C1 segment of cervical spinal cord (tissue), 14 donors: ENCODE measurements at places on chromosomes 16 and 17.
A peak's percentile ranks its signal among the peaks of the same experiment; 100 is the strongest.

- DNase-seq: no peak
These were observed 15.7 kb downstream of the CARHSP1 start for GRCh38 chr16:8853150-8853549.

DNA sequence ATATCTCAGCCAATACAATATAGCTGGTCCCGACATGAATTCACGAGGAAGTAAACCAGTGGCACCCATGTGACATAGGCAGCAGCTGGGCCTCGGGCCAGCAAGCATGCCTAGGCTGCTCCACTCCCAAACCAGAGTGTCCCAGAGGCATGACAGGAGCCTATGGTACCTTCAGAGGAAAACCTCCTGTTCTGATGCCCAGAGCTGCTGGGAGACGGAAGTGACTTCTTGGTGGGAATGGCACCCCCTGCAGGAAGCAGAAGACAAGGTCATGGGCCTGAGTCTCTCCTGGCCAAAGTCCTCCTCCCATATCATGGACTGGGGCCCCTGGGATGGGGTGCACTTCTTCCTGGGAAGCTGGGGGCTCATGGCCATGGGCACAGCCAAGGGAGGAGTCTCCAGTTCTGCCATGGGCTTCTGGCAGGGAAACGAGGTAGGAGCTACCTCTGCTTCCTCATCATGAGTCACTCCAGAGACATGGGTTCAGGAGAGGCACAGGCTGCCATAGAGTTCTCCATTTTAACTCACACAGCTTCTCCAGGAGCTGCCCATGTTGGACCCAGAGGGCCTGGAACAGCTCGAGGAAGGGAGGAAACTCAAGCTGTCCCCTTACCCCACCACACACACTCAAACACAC lies 13.4 kb downstream of the FBF1 start:
- DNase-seq: no peak

DNA sequence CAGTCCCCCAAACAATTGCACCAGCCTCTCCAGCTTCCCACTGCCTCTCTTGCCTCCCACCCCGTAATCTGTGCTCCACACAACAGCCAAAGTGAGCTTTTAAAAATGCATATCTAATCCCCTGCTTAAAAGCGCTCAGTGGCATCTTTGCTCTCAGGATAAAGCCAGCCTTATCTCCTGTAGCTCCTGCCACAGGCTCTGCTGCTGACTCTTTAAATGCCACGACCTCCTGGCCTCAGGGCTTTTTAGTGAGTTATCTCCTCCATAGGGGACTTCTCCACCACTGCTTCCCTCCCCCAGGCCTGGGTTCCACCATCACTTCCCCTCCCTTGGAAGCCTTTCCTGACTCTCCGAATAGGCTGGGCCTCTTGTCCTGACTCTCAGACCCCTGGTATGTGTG lies 98.6 kb downstream of the GNAO1 start:
- DNase-seq: no peak

GRCh38 chr16:88510091-88510994 lies 57.3 kb downstream of the ZFPM1 start:
- DNase-seq: no peak

DNA sequence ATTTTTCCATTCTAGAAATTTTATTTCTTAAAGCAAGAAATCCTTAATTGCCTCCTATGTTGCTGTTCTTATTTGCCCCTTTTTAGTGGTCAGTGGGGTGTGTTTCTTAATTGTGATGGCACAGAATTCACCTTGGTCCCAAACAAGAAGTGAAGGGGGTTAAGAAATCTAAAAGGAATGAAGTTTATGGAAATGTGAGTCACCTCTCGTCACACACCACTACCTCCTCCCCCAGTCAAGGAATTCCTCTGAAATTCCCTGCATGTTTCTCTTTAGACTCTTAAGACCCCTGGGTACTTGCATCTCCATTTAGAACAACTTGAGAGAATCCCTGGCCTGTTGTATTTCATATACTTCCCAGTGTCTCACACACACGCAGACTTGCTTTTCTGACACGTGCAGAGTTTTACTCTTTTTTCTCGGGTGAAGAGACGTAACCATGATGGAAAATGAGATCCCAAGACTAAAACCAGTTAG lies 247.4 kb downstream of the PRKCA start:
- DNase-seq: no peak

DNA sequence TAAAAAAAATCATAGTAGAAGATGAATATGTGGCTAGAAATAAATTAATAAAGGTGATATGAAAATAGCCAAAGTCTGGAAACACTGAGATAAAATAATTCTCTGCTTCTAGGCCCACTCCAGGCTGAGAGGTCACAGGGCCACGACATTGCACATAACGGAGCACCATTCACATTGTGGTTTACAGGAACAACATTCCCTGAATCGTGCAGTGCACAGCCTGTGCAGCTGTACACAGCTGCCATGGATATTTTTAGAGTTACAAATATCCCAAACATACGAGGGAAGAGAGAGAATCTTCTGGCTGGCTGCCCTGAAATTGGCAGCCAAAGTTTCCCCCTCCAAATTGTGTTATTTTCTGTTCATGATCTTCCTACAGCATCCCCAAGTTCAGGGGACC lies 68.8 kb downstream of the GSG1L start:
- no peak for DNase-seq

DNA sequence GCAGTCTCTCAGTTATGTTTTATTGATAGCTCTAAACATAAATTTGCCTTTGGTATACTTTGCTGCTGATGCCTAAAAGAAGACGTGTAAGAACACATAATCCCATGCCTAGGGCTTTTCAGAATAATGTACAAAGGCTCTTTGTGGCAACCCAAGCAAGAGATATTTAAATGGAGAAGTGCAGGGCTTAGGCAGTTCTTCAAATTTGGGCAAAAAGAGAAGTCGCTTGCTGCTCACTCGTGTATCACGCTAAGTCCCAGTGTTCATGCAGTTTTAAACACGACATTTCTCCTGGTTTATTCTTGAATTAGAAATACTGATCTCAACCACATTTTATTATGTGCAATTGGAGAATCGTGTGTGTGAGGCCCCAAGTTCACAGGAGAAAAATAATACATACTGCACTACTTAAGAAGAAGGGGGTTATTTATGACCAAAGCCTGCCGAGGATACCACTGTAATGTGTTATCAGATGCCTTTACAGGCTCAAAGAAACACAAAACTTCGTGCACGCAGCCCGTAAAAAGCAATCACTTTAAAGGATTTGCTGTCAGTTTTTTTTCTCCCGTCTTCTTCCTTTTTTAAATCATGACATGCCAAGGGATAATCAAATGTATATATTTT lies 22.5 kb upstream of the IRX6 start:
- no peak for DNase-seq

DNA sequence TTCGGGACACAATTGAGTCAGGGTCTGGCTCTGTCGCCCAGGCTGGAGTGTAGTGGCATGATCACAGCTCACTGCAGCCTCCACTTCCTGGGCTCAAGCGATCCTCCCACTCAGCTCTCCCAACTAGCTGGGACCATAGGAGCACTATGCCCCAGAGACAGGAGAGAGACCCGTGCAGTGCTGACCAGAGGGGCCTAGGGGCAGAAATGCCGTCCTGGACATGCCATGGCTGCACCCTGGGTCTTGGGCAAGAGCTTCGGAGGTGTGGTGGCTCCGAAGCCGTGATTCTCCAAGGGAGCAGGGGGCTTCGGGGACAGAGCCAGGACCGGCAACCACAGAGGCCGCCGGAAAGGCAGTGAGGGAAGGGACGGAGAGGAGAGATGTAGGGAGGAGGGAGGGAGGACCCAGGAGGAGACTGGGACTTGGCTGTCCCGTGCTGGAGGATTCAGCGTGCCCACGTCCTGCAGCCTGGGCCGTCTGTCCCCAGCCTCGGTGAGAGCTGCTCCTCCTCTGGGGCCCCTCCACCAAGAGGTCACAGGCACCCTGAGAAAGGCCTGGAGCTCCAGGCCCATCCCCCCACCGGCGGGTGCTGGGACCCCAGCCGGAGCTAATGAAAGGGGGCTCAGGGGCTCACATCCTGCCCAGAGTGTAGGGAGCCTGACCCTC lies 21.9 kb downstream of the TPSD1 start:
- DNase-seq: no peak

- no peak for DNase-seq
These were observed 583 bp upstream of the COX6A2 start for GRCh38 chr16:31428638-31429247.

GRCh38 chr17:34712481-34713195 lies 133.3 kb downstream of the TMEM132E start:
- DNase-seq: no peak

- DNase-seq: no peak
These were observed 74.8 kb downstream of the USP31 start for GRCh38 chr16:23074423-23074822.

DNA sequence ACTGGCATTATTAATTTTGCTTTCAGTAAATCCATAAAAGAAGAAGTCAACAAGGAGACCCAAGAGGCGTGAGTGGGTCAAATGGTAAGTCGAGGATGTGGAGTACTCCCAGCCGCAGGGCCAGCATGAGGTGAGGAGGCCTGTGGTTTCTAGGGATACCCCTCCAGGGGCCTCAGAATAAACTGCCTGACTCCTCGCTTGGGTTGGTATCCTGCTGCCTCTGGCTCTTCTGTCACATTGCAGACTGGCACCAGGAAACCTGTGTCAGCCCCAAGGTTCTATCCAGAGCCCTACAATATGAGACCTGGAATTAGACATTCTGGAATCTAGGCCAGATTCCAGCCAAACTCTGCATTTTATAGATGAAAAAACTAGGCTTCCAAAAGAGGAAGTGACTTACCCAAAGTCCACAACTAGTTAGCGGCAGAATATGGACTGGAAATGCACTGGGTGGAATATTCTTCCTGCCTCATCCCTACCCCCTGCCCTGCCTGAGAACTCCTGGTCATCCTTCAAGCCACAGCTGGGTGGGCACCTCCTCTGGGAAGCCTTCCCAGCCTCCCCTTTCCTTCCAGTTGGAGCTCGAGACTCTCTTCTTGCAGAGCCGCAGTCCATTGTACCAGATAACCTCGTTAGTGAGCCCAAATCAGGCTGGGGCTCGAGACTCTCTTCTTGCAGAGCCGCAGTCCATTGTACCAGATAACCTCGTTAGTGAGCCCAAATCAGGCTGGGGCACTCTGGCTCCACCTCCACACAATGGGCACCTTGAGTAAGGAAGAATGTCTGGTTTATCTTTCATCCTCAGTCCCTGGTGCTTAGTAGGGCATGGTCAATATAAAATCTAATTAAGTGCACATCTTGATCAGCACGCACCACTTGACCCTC lies 22.6 kb downstream of the C17orf67 start:
- DNase-seq: no peak

DNA sequence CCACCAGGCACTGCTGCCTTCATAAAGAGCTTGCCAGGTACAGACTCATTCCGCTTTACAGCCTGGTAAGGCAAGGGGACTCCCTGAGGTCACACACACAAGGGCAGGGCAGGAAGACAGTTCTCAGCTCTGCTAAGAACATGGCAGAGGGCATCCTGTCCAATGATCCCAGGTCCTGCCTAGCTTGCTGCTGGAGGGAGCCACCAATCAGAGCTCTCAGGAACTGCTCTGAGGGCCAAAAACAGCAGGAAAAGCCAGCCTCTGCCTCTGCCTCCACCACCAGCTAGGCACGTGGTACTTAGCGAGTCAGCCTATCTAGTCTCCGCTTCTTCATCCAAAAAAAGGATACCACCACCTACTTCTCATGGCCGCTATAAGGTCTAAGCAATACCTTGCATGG lies 66.1 kb downstream of the GTF3C1 start:
- no peak for DNase-seq

GRCh38 chr16:57694725-57695679 lies at the start of gene DRC7:
Gene DRC7 (plus strand): TSS chr16:57694806. CDS start chr16:57697950, 3,144 bp downstream.
- DNase-seq: no peak

- DNase-seq: no peak
These were observed 57.9 kb downstream of the HYDIN start for GRCh38 chr16:71172481-71173207.

- no peak for DNase-seq
These were observed 45.6 kb downstream of the NACA2 start for GRCh38 chr17:61545335-61545938.

- DNase-seq: peak; percentile 37
These were observed 13.2 kb upstream of the CLUH start for GRCh38 chr17:2724784-2725164.

DNA sequence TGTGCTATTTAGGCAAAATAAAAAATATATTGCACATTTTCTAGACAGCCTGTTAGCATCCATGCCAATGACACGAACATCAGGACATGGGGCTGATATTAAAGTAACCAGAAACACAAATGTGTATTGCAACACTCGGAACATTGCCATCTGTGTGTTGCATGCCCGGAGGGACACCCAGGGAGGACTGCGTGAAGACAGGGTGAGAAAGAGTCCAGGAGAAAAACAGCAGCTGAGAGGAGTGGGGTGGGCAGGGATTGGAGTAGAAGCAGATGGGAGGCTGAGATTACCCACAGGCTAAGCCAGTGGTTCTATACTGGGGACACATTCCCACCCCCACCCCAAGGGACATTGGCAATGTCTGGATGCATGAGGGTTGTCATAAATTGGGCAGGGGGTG lies 114.8 kb downstream of the GRIN2A start:
- no peak for DNase-seq

- peak; percentile 88 for DNase-seq
These were observed 56.1 kb downstream of the B9D1 start for GRCh38 chr17:19306160-19307111.

DNA sequence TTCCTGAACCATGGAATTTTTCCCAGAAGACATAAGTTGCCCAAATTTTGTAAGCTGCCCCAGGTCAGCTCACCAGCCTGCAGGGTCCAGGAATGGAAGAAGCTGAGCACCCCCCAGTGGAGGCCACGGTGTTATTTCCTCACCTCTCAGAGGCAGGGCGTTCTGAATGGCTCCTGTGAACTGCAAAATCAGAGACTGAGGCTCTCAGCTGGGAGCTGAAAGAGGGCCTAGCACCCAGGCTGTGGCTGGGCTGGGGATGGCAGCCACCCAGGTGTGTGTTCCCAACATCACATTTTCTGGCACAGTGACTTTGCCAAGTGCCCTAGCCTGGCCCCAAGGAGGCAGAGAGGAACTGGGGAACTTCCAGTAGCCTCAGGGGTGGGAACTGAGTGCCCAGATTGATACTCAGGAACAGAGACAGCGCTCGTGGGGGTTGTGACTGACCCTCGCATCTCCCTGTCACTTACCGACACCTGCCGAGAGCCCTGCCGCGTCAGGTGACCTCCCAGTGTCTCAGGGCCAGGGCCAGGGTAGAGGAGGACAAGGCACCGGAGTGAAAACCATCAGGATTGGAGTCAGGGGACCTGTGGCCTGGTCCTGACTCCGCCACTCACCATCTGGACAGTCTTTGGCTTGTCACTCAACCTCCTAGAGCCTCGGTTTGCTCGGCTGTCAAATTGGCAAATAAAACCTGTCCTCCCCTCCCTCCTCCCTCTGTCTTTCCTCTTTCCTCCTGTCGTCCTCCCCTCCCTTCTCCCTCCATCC lies 11.3 kb downstream of the CACNG4 start:
- DNase-seq: peak; percentile 14
